Regular cardiac myocyte (primary cell): ENCODE measurements at places on chromosomes 7 and 10. TPM values are rescaled to one million over a fixed set of nuclear protein-coding genes. Genes with fewer than 3 reads are reported as not detected.

Gene SNX8
- 11.3 and 24.2 TPM in 2 replicates for total RNA-seq

Gene CFTR
- total RNA-seq, result under 0.01 TPM in 2 replicates

Gene ACTA2
- 166 and 961 TPM in 2 replicates for total RNA-seq

Gene AP4M1
- total RNA-seq, result 16.5 and 22.0 TPM in 2 replicates

Gene PLA2G12B
- not detected in 2 replicates for total RNA-seq

Gene SPDYE8
- not detected in 2 replicates for total RNA-seq

Gene CPN1
- total RNA-seq, result not detected in 2 replicates

Gene CUZD1
- total RNA-seq, result 0.28 and 0.38 TPM in 2 replicates

Gene SUN3
- not detected in 2 replicates for total RNA-seq

Gene SLC39A12
- total RNA-seq, result not detected in 2 replicates

Gene CYP3A4
- not detected in 2 replicates for total RNA-seq

Gene STAG3
- 1.1 and 4.8 TPM in 2 replicates for total RNA-seq

Gene GFRA1
- 0.19 and 0.56 TPM in 2 replicates for total RNA-seq

Gene HMX3
- total RNA-seq, result not detected in 2 replicates

Gene CLDN4
- 0.85 and 2.7 TPM in 2 replicates for total RNA-seq

Gene KAZALD1
- 22.4 and 29.6 TPM in 2 replicates for total RNA-seq

Gene PNLIPRP2
- not detected in 2 replicates for total RNA-seq

Gene MRLN
- not detected in 2 replicates for total RNA-seq
